Right ventricle myocardium inferior (tissue), 1 donor: ENCODE measurements at places on chromosomes 7 and 10.

GRCh38 chr7:98314469-98314868, 33.0 kb downstream of the BRI3 start:
- DNase-seq = no peak

GRCh38 chr10:110711382-110711781, 67.2 kb downstream of the RBM20 start:
- no peak for DNase-seq

DNA sequence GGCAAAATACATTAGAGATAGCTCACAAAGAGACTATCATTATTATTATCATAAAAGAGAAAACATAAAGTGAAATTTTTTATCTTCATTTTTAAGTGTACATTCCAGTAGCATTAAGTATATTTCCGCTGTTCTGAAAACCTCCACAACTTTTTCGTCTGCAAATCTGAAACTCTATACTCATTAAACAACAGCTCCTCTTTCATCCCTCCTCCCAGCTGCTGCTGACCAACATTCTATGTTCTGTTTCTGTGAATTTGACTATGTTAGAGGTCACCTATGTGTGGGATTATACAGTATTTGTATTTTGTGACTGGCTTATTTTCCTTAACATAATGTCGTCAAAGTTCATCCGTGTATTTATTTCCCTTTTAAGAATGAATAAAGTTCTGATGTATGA, 429.3 kb upstream of the TPK1 start:
- DNase-seq = no peak

- no peak for DNase-seq
These were observed 73.2 kb downstream of the OAT start for GRCh38 chr10:124345521-124345920.

GRCh38 chr10:69065406-69066361, 22.2 kb upstream of the SRGN start:
- no peak for DNase-seq

- DNase-seq = no peak
These were observed 224.9 kb downstream of the SKIDA1 start for GRCh38 chr10:21300551-21300950.

GRCh38 chr7:91082038-91082437, 182.2 kb upstream of the FZD1 start:
- DNase-seq = no peak

DNA sequence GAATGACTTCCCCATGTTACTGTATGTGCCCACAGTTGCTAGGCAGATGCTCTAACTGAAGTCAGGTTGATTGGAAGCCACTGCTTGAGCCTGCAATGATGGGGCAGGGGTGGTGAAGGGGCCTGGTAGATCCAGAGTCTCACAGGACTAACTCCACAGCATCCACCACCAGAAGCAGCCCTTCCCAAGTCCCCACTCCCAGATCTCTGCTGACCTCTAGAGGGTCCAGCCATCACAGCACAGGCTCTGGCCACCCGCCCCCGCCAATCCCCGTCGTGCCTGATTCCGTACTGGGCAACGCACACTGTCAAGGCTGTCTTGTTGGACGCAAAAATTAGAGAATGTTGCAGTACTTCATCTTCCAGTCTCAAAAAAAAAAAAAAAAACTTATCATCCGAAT, 136.8 kb upstream of the PDE1C start:
- DNase-seq = no peak

- no peak for DNase-seq
These were observed 50.8 kb upstream of the PPP1R9A start for GRCh38 chr7:94856643-94857042.

DNA sequence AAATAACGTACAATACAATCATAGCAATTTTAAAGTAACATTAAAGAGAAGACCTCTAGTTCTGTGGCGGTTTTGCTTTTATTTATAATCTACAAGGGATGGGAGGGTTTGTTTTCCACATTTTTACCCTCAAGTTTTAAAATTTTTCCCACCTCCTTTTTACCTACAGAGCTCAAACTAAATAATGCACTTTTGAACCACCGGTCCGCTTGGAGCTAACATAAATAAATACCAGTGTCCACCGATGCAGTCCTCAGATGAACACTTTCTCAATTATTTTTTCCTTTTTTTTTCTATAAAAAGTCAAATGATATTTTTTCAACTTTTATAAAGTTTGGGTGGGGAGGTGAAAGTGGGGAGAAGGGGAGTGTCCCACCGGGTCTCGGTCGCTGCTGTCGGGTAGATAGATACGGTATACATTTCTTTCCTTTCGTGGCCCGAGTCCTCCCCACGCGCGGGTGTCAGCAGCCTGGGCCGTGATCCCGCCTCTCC, 3.3 kb downstream of the ZNF503 start:
- no peak for DNase-seq

DNA sequence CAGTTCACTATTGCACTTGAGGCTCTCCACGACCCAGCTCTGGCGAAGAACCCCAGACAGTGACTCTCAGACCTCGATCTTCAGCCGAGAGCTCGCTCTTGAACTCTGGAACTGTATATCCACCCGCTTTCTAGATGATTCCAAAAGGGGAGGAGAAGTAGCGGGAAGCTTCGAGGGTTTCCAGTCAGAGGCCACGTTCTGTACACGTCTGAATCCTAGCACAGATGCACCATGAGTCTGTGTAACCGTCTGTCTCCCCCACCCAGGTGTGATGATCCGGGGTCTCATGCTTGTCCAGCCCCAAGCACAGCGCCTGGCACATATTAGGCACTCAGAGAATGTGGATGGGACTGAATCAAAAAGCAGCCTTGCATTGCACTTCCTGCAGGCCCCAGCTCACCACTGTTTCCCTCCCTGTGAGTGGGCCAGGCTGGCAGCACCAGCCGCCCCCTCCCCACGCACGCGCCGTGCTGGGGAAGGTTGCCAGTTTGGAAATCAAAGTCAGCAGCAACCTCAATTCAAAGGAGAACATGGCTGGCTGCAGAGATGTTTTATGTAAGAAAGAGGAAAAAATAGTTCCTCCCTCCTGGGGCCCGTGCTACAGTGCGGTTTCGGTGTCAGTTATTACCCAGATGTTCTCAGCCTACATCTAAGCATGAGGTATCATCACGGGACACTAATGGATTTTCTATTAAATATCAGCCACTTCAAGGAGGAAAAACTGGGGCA, 5.7 kb downstream of the GRID2IP start:
- DNase-seq = peak; percentile 23

DNA sequence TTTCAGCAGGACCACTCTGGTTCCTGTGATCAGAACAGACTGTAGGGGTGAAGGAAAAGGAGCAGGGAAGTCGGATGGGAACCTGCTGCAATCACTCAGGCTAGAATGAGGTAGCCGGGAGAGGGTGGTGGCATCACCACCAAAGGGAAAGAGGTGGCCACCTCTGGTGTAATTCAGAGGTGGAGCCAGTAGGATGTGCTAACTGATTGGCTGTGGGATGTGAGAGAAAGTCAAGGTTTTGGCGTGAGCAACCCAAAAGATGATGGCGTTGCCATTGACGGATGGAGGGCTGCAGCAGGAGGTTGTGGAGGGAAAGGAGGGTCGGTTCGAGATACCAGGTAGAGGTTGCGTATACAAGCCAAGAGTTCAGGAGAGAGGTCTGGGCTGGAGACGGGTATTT, 7.4 kb upstream of the VSIR start:
- no peak for DNase-seq

GRCh38 chr7:157427811-157428553, 91.2 kb downstream of the DNAJB6 start:
- peak; percentile 65 for DNase-seq

GRCh38 chr7:9026121-9026520, 592.7 kb downstream of the NXPH1 start:
- no peak for DNase-seq

DNA sequence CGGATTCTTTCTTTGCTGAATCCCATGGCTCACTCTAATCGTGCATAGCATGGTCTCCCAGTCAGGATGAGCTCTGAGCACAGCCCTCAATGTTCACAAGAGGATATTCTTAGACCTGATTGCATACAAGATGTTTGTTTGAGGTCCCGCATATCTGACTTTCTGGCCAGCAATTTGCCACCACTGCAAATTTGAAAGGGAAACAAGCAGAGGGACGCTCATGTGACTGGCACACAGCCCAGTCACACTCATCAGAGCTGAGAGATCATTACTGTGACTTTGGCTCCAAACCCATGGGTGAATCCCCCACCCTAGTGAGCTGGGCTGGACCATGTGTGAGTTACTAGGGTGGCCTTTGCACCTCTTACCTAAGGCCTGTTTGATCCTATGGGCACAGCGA, 9.9 kb downstream of the TAS2R41 start:
- DNase-seq = peak; percentile 72

GRCh38 chr10:114645706-114646105, 12.4 kb downstream of the ABLIM1 start:
- no peak for DNase-seq

- DNase-seq = no peak
These were observed 46.1 kb downstream of the PROSER2 start for GRCh38 chr10:11869219-11869618.

- no peak for DNase-seq
These were observed 93.5 kb upstream of the GJD4 start for GRCh38 chr10:35511647-35512046.

DNA sequence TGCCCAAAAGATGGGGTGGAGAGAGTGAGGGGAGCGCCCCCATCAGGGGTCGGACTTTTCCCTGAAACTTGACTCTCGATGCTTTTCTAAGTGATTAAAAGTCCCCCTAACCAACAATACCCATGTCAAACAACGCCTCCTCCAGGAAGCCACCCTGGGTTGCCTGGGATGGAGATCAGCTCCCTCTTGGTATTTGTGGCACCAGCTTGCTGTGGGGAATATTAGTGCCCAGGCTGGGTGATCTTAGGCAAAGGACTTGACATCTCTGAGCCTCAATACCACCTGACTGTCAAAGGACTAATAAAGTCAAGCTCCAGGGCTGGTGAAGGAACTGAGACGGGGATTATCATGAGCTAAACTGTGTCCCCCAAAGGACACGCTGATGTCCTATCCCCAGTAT, 18.2 kb upstream of the ELFN1 start:
- no peak for DNase-seq

DNA sequence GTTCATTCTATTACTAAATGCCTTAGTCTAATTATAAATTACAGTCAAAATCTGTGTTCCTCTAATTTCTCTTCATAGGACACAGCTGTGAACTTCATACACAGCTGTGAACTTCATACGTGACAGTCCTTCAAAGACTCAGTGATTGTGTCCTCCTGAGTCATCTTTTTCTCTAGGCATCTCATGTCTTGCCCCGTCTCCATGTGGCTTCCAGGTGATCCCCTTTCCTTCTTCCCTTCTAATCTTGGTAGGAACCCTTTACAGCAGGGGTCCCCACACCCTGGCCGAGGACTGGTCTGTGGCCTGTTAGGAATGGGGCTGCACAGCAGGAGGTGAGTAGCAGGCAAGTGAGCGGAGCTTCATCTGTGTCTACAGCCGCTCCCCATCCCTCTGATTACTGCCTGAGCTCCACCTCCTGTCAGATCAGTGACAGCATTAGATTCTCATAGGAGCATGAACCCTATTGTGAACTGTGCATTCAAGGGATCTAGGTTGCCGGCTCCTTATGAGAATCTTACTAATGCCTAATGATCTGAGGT, 14.0 kb upstream of the EIF5AL1 start:
- DNase-seq = no peak

- no peak for DNase-seq
These were observed 4.5 kb downstream of the CAMK2B start for GRCh38 chr7:44320794-44321371.

DNA sequence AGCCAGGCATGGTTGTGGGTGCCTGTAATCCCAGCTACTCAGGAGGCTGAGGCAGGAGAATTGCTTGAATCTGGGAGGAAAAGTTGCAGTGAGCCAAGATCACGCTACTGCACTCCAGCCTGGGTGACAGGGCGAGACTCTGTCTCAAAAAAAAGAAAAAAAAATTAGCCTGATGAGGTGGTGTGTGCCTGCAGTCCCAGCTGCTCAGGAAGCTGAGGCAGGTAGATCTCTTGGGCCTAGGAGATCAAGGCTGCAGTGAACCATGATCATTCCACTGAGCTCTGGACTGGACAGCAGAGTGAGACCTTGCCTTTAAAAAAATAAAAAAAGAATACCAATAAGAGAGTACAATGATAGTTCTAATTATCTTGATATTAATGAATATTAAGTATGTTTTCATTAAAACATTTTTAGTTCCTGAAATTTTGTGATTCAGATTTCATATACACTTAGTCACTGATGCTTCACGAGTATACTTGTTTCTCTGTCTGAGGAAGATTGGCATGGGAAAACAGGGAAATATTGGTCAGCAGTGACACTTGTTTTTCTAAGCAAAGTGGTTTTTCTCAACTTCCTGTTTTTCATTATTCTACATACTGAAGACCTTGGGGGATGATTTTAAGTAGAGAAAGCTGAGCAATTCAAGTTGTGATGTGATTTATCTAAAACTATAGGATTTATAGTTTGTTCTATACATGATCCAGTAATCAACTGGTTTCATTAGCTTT, 76.8 kb downstream of the ADK start:
- no peak for DNase-seq

GRCh38 chr10:89025453-89025852, 34.9 kb downstream of the FAS start:
- no peak for DNase-seq

- no peak for DNase-seq
These were observed 1.5 kb upstream of the ZNF775 start for GRCh38 chr7:150377635-150378034.

GRCh38 chr7:100566018-100566531, 7.6 kb downstream of the SAP25 start:
- peak; percentile 50 for DNase-seq

GRCh38 chr10:73480158-73480557, 15.7 kb downstream of the PPP3CB start:
- DNase-seq = no peak

DNA sequence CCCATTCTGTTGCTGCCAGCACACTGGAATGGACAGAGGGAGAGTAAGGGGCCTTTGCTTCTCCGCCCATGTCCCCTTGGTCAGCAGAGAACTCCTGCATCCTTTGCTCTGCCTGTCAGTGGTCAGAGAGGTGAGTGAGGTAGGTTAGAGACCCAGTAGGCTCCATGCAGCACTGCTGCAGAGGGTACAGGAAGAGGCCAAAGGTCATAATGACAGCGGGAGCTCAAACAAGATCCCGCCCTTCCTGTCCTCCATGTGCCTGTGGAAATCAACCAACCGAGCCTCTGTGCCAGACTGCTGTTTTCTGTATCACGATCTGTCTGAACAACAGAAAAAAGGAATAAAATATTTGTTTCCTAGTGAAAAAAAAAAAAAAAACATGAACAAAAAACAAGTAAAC, 81.4 kb downstream of the ZNF33B start:
- no peak for DNase-seq

- no peak for DNase-seq
These were observed 11.9 kb downstream of the COBL start for GRCh38 chr7:51304729-51305128.

- peak; percentile 81 for DNase-seq
These were observed 16.3 kb downstream of the LIPA start for GRCh38 chr10:89235073-89235798.
